SK-N-SH (cell line): ENCODE measurements at places on chromosomes 2 and 18.

DNA sequence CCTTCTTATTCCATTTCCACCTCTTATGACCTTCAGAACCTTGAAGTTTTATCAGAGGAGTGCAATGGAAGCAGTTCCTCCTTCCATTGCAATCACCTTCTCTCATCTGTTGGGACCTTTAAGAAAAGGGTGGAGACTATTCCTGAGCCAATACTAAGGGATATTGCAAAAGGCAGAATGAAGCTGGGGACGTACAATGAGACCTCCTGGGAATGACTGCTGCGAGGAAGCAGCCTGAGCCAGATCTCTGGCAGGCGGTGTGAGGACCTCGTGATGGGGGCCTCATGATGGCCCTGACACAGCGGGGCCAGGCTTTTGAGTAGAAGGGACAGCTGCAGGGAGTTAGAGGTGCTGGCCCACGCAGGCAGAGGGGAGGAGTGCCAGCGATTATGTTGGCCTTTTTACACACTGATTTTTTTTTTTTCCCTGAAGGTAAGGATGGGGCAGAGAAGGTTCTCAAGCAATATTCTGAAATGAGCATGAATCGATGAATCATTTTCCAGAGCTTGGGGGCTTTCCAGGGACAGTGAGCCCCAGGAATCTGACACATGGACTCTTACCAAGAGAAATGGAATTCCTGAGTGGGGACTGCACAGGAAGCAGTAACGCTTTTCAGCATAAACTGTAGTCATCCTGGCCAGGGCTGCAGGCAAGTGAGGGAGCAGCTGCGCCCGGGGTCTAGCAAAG, 40.0 kb upstream of the LAPTM4A start:
- no peak for DNase-seq

DNA sequence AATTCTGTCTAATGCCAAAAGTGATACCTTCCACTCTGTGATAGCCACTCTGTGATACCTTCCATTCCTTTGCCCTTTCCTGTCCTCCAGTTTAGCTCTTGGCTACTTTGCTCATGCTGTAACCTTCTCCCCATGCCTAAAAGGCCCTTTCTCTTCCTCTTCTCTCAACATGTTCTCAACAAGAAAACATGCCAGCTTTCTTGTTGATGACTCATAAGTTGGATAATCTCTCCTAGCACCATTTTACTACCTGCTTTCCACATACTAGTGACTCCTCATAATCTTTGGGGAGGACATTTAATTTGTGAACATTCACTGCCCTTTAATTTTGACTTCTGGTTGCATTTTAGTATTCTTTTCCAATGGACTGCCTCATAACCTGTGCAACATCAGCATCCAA, 55.9 kb upstream of the NT5C1B start:
- no peak for DNase-seq

DNA sequence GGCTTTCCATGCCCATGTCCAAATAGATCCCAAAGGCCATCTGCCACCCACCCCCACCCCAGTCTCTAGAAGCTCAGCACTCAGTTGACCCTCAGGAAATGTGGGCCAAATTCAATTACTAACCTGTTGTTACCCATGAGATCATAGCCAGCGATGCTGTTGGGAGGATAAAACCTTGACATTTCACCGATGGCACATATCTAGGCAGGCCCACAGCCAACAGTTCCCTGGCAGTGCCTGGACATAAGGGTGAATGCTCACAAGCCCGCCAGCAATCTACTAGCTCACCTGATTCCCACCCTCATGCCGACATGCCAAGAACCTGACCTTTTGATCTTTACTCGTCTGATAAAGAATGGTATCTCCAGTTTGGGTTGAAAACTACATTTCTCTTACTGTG, 11.8 kb upstream of the ACOXL start:
- no peak for DNase-seq

DNA sequence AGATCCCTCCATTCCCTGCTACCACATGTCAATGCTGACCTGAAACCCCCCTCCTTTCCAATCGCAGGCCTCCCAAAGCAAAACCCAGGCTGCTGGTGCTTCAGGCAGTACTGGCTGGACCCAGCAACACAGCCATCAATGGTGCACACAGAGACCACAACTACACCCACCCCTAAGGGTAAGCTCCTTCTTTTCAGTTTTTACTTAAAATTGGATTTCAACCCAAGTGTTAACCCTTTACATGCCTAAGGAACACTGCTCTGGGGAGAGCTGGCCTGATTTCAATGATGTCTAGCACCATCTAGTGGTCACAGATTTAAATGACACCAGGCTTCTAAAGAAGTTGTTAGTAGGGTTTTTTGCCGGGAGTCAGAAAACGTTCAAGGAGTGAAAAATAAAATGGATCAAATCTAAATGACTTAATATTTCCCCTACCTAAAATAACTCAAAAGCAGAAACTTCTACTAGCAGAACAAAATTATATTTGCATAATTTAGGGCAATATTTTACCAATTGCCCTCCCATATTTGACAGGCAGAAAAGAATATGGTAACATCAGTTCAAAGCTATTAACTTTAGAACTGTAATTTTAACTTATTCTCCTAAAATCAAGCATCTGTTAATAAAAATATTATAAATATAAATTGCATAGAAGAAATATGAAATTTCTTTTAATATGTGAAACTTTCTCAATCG, 24.6 kb downstream of the FECH start:
- peak; percentile 68 for DNase-seq

GRCh38 chr2:27636766-27637165, 7.9 kb downstream of the GPN1 start:
- DNase-seq = no peak
